Left lobe of liver (tissue), 2 donors: ENCODE measurements at places on chromosomes 13 and 19. TPM values are rescaled to one million over a fixed set of nuclear protein-coding genes. Genes with fewer than 3 reads are reported as not detected.

ELANE gene
- 0.58 TPM for total RNA-seq

ZNF132 gene
- total RNA-seq = 1.9 TPM

DNA sequence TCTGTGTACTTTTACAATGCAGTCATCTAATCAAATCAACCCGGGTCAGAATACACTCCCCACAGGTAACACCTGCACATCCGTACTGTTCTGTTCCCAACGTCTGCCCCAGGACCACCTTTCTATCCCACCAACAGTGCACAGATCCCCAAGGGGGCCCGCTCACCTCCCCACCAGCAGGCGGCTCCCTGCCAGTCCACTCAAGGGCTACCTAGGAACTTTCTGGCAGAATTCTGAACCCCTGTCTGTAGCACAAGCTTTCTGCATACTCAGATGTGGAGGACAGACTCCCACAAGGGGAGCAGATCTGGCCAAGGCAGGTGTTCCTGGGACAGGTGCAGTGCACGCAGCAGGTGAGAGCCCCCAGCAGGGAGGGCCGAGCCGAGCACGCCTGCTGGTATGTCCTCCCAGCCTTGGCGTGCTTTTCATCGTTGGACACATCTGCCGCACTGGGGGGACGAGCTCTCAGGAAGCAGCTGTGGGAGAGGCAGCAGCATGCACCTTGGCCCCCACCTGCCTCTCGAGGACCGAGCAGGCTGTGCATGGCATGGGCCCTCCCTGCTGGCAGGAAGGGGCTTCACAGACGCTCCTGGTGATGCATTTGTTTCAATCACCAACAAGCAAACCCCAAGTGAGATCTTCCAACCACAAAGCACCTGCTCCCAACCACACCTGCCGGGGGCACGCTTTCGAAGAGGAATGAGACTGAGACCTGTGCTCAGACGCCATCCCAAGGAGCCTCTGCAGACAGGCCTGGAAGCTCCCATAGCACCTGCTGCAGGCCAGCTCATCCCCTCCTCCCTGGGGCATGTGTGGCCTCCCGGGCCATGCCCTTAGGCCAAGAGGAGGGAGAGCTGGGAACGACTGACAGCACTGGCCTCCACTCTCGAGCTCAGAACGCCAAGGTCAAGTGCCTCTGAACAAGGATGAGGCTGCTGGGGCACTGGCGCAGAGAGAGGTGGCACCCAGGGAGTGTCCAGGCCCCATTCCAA lies 35.9 kb downstream of the RAB20 start:
- DNase-seq = no peak

GRCh38 chr13:111938741-111939665 lies 127.9 kb upstream of the SOX1 start:
- no peak for DNase-seq

DNA sequence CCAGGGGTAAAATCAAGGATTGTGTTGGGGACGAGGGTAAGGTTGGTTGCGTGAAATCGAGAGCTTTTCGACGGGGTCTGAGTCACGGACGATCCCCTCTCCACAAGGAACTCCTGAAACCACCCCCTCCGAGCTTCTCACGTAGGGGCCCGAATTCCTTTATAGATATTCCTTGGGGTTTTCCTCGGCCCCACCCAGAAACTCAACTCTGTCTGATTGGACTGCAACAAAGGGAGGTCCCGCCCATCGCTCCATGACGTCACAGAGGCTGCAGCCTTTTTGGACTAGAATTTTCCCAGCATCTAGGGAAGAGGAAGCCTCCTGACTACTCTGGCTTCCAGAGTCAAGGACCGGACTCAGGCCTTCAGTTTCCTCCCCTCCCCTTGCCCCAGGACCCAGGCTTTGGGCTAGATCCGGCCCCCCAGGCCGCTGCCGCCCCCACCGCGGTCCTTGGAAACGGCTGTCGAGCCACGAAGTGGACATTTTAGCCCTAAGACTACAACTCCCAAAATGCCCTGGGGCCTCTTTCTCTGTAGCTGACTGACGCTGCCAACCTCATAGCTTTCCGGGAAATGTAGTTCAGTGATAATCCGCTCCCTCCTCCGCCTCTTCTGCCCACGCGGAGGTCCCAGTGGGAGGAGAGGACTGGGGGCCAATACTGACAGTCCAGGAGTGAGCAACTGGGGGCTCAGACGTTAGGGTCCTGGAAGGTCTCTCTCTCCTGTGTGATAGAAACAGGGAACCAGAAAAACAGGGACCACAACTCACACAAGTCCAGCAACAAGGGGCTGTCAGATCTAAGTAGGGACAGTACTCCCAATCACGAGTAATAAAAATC lies at the start of gene IZUMO1:
Gene IZUMO1, minus strand, starts transcription at position 172 of the 838 bp plus-strand sequence. CDS start 1,050 bp downstream, outside the sequence.
- peak; percentile 68 for DNase-seq

- DNase-seq = peak; percentile 81
Observed at GRCh38 chr13:19864024-19864745, 736 bp upstream of the ZMYM5 start.
